Stomach (tissue), 19 donors: ENCODE measurements at places on chromosomes 6 and 20. TPM values are rescaled to one million over a fixed set of nuclear protein-coding genes. Genes with fewer than 3 reads are reported as not detected.

Gene RCAN2
- 7.2 TPM for total RNA-seq

- no peak for DNase-seq
Measured at GRCh38 chr20:21244808-21245207, 58.3 kb upstream of the XRN2 start.

- DNase-seq, result peak; percentile 2
Measured at GRCh38 chr6:133236932-133237331, 4.2 kb upstream of the EYA4 start.

DNA sequence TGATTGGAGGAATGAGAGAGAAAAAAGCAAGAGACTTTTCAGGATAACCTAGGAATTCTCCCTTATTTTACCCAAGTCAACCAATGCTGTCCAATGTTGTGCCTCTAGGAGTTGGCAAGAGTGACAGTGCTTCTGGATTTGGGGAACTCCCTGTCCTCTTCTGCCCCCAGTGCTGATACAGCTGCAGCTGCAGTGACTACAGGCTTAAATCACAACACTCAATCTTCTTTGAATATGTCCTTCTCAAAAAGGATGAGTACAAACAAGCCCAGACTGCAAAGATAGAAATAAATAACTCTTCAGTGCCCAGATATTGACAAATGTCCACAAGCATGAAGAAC lies 141.0 kb upstream of the COL21A1 start:
- DNase-seq, result no peak

- no peak for DNase-seq
Measured at GRCh38 chr6:151430886-151431285, 21.0 kb downstream of the RMND1 start.

- no peak for DNase-seq
Measured at GRCh38 chr6:161630674-161631073, 356.8 kb upstream of the AGPAT4 start.

DNA sequence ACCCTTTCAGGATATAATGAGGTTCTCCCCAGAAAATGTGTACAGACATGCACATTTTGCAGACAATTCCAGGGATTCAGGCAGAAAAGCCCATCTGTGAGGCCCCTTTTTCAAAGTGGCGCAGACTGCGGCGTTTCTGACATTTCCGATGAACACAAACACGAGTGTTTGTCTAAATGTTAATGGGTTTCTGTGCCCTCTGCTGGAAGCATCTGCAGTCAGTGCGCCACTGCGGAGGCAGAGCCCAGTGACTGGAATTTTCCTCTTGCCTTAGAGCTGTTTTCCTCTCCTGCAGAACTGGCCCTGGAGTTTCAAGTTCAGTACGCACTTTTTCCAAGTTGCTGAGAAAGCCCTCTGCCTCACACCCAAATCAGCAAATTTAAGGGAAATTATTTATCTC lies 15.3 kb downstream of the ANKRD60 start:
- peak; percentile 49 for DNase-seq

DNA sequence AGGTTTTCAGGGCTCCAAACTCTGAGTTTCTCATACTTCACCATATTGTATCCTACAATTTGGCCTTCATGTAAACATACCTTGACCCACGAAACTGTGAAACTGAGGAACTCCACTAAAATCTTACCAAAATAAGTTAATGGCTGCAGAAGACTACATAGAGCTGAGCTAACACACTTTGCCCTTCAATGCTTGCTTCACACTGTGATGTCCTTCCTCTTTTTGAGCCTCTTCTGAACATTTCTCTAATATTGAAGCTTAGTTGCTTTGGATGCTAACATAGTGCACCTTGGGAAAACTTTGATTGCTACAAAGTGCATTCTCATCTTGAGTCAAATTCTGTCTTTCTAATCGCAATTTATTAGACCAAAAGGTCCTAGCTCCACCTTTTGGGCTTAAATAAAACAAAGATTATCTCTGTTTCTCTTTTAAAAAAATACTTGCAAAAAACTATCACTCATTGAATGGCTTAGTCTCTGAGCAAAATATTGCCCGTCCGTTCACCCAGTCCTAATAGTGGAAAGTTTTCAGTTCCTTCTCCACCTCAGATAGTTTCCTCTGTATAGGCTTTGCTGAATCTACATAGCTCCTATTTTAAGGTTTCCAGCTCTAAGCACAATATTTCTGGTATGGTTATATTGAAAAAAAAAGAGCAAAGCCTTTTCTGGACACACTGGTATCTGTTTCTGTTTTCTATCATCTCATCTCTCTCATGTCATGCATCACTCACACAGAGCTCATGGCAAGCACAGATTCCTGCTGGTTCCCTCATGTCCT lies 494.6 kb downstream of the RFPL4B start:
- no peak for DNase-seq

DNA sequence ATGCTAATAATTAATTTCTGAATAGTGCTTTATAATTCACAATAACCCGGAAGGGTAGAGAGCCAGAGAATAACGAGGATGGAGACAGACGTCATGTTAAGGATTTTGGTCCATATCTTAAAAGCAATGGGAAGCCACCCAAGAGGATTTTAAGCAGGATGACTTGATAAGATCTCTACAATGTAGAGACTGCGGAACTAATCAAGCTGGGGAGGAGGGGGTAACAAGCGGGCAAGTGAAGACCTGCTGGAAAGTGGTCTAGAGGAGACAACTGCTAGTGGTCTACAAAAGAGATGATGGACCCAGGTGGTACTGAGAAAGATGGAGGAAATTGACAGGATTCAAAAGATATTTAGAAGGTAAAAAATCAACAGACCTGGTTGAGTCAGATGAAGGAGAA lies 7.2 kb downstream of the ZBTB2 start:
- DNase-seq, result no peak
